ENCODE measurements at places on chromosomes 3 and 15.

DNA sequence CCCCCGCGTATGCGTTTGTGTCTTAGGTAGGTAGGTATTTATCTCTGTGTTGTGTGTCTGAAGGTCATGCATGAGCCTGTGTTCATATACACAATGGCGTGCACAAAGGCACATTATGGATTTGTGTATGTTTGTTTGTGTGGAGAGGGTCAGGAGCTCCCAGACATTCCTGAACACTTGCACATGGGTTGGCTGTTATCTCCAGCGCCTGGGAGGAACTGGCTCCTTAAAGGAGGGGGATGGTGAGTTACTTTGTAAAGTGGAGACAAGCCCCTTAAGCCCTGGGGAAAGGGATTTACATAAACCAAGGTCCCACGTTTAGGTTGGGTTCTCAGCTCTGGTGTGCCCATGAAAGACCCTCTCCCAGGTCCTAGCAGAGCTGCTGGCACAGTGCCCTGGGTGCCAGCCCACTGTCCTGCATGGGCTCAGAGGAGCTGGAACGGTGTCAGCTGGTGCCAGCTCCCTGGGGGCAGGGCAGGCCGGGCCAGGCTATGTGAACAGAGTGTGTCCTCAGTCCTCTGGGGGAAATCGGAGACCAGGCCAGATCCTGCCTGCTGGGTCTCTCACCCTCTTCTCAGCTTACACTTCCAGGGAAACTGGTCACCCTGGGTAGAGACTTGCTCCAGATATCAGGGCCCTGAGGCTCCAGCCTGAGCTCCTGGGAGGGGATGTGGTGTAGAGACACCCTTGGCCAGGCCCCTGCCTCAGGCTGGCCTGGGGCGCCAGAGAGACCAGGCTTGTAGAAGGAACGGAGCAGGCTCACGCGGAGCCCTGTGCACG lies 25.1 kb downstream of the SNX33 start:
- no peak for DNase-seq

DNA sequence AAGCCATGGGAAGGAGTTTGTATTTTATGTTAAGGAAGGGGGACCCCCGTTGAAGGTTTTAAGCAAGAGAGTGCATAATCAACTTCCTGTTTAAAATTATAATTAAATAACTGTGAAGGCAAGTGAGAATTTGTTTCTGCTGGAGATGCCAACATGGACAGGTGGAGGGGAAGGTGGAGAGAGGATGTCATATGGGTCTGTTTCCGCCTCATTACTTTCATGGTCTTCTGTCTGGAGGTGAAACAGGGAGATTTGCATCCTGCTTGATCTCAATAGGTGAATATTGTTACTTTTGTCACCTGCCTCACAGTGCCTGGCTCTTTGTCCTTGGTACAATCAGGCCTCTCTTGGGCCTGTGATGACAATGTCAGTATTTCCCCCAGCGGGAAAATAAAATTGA lies 300.6 kb upstream of the LMCD1 start:
- no peak for DNase-seq

DNA sequence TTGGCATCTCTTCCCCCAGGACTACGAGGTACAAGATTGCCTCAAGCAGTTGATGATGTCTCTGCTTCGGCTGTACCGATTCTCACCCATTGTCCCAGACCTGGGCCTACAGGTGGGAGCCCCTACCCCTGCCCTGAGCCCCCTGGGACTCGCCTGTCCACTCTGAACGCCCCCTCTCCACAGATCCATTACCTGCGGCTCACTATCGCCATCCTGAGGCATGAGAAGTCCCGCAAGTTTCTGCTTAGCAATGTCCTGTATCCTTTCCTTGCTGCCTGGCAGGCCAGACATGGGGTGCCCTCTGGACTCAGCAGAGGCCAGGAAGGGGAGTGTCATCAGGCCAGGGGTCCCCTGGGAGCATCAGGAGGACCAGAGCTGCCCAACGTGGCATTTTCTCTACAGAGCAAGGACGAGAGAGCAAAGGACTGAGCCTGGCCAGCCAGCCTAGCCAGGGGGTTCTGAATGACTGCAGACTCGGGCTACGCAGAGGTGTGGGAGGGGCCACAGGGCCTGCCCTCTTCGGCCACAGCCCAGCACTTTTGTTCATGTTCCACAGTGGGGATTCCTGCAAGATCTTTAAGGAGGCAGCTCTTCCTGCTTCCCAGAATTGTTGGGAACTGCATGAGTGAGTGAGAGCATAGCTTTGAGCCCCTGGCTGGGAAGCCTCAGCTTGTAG lies 11.2 kb downstream of the RNF123 start:
- no peak for DNase-seq

- no peak for DNase-seq
Observed at GRCh38 chr15:74884428-74885223, 5.2 kb upstream of the MPI start.

GRCh38 chr3:72135636-72136035 lies 350.7 kb upstream of the PROK2 start:
- DNase-seq: no peak

GRCh38 chr3:181403876-181404660 lies 307.7 kb upstream of the SOX2 start:
- DNase-seq: no peak

DNA sequence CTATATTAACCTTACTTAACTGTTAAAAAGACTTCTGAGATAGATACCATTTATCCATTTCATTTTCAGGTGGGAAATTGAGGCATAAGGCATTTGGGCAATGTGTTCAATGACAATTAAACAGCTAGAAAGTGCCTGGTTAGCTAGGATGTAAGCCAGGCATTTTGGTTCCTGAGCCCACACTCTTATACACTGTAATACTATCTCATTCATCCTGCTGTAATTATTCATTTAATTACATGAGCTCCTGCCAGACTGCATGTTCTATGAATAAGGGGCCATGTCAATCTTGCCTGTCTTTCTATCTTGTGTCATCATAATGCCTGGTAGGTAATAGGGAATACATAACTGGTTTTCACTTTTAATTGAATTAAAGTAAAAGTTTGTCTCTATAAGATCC lies 74.0 kb downstream of the RBMS3 start:
- no peak for DNase-seq

DNA sequence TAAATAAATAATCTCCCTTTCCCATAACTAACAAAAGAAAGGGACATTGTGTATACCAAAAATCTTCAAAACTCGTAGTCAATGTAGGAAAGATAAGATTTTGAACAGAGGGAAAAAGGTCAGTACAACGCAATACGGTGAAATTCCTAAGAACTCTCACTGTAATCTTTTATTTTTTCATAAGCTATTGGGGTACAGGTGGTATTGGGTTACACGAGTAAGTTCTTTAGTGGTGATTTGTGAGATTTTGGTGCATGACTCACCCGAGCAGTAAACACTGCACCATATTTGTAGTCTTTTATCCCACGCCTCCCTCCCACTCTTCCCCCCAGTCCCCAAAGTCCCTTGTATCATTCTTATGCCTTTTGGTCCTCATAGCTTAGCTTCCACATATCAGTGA lies 718.0 kb downstream of the TBL1XR1 start:
- no peak for DNase-seq

DNA sequence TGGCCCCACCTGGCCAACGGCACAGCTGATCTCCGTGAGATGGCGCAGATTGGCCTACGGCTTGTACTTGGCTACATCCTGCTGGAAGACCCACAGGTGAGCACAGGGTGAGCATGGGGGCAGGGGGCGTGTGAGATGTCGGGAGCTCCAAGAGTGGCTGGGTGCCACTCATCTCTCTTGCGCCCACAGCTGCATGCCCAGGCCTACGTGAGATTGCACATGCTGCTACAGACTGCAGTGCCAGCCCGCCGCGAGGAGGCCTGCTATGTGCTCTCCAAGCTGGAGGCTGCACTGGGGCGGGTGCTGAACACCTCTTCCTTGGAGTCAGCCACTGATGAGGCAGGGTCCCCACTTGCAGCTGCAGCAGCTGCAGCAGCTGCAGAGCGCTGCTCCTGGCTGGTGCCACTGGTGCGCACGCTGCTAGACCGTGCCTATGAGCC lies 22.3 kb downstream of the NBEAL2 start:
- no peak for DNase-seq

DNA sequence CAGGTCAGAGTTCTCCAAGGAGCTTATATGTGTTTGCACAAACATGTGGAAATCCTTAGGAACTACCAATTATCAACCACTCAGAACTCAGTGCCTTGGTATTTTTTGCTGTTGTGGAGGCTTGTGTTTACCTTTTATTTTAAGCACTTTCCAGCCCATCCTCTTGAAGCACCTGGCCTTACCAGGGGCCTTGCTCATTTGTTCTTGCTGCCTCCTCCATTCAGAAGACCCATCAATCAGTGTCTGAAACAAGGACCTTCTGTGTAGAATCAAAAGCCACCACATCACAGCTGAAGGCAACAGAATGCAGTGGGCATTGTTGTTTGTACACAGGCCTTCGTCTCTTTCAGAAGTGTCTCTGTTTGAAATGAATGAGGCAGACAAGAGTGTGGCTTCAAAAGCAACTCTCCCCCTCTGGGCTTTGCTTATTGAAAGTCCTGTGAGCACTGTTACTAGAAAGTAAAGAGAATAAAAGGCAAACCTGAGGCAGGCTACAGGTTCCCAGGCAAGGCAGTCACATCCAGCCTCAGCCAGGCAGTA lies 24.5 kb upstream of the LIPC start:
- no peak for DNase-seq

DNA sequence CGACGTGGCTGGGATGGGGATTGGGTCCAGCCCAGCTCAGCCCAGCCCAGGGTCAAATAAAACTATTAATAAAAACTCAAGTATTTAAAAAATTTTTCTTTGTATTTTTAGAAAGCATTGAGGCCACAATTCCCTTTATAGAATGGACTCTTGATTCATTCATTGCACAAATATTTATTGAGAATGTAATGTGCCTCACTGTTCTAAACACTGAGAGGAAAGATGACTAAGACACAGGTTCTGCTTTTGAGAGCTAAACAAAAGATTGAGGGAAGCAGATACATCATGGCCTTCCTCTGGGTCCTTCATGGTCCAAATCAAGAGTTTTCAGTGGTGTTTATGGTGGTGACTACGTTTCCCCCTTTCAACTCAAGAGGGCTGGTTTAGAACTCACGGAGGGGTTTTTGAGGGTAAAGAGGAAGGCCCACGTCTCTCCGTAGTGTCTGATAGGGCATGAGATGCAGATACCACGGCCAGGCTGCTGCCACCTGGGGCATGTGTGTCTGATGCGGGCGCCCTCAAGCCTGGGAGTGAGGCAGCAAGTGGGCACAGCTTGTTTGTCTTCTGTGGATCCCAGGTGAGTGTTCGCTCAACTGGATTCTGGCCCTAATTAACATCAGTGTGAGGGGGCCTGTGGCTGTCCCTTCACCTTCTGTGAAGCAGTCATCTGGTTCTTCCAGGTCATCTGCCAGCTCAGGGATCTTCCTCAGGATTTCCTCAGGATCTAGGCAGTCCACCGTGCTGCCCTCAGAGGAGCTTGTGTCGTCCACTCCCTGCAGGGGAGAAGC lies 73.5 kb upstream of the SCN5A start:
- DNase-seq: no peak

DNA sequence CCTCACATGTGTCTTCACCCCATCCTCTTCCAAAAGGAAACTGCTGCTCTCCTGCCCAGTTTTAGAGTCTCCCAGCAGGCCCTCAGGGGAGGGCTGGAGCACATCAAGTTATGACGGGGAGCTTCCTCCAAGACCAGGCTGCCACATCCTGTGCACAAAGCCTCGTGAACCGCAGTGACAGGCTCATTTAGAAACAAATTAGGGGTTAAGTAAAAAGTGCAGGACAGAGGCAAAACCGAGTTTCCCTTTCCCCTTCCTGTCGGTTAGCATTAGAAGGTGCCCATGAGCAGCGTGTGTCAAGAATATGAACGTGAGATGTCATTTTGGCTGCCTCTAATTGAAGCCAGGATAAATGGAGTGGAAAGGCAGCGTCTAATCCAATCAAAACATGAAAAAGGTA lies 199.7 kb downstream of the ARRDC4 start:
- peak; percentile 71 for DNase-seq

DNA sequence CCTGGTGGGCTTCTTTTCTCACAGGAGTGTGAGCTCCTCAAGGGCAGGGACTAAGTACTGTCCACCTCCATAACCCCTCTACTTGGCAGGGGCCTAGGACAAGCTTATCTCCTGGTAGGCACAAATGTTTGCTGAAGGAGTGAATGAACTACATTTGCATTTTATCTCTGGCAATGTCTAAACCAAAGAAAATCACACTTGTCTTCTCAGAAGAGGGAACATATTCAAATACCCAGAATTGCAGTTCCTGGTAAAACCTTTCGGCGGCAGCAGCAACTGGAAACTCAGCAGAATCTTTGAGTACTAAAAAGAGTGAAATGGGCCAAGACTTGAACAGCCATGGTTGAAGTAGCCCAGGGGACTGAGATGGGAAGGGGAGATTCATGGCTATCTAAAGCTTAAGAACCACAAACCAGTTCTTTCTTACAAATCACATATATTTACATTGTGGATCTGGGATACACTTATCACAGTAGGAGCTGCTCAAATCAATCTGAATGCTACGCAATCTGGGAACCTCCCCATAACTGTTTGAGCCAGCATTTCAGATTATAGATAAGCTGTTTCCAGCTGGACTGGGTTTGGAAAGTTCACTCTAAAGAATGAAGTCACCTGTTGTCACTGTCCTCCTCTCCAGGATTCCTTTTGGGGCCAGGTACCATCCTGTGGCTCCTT lies 18.7 kb upstream of the PTPN9 start:
- DNase-seq: no peak

DNA sequence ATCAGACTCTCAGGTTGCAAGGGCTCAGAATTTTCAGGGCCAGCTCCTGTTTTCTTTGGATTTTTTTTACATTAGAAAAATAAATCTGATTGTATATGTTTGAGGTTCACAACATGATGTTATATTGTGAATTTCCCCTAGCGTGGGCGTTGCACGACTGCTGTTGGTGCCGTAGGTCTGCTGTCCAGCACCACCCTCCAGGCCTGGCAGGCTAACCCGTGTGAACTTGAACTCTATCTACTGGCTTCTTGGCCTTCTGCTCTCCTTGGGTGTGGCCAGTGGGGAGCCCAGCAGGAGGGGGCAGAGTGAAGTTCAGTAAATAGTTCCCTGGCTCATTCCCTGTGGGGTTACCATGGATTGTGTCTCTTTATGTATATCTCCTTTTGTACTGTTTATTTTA lies 80.5 kb upstream of the RORA start:
- no peak for DNase-seq

DNA sequence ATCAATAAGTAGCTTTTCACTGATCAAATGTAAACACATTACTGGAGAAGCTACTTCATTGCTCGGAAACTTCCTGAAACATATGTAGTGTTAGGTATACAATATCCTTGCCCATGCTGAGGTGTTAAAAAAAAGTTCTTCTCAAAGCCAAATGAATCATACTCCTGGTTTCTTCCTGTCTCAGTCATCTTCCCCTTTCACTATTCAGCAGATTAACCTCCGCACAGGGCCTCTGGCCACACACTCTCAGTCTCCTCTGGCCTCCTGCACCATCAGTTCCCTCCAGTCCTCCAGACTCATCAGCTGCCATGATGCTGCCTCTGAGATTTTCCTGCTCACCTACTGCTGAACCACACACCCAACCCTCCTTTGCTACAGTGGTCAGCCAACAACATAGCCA lies 70.5 kb upstream of the BOC start:
- no peak for DNase-seq

Data from NK-92 treated with Interleukin-12 subunit alpha and Interleukin-12 subunit beta, amount 100 ng/mL, for 24 hours (cell line).